ENCODE measurements at places on chromosomes 7 and 10. TPM values are rescaled to one million over a fixed set of nuclear protein-coding genes. Genes with fewer than 3 reads are reported as not detected.

- DNase-seq = no peak
These were observed 39.5 kb downstream of the TSPAN14 start for GRCh38 chr10:80493522-80494051.

- no peak for DNase-seq
These were observed 20.7 kb downstream of the ZNF32 start for GRCh38 chr10:43627942-43628341.

- no peak for DNase-seq
These were observed 172.0 kb downstream of the BAMBI start for GRCh38 chr10:28849309-28849708.

DNA sequence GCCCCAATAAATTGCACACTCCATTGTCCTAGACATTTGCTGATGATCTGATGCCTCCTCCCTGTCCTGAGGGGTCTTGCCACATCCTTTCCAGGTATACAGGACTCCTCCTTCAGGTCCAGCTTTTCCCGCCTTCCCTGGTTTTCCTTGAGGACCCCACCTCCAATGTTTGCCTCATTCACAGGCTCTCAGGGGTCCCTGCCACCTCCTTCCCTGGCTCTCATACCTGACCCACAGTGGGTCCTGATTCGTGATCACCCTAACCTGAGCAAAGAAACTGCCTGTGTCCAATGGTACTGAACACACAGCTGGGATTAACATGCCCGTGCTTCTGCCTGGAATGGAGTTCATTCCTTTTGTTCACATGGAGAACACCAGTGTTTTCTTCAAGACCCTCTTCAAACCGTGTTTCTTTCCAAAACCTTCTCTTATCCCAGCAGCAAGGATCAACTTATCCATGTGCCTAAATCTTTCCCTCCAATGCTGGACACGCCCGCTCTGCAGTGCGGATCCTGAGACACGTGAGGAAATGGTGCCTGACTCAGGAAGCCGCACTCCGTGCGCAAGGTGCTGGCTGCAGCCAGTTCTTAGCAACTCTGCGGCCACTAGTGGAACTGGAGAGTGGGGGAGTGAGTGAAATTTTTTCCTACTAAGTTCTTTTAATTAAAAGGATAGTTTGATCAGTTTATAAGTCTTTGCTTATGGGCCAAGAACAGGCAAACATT, 354.6 kb upstream of the SHH start:
- no peak for DNase-seq

DNA sequence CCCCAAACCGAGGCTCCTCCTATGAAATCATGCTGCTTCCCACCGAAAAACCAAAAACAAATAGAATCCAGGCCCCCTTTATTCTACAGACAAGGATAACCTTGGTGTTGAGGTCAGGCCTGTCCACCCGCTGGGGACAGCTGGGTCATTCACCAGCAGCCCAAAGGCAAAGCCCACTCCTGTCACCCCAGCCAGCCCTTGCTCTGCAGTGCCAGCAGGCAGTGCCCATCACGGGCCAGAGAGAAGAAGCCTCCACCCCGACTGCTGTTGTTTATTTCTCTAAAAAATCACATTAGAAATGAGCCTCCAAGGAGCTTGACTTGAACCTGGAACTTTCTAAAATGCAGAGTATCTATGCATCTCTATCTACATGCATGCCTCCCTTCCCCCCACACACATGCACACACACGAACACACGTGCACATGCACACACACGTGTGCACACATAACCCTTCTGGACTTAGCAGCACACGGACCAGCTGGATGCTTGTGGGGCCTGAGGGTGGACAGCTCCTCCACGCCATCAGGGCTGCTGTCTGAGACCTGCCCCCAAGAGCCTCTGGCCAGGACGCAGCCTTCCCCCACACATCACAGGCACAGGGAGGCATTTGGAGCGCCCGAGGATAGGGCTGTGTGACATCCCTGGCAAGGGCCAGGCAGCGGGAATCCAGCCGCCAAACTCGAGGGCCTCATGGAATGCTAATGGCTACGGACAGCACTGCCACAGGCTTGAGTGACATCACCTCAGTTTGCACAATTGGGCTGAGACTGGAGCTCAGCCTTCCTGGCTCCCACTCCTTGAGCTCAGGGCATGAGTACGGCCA, 22.8 kb downstream of the PRKAG2 start:
- no peak for DNase-seq

DNA sequence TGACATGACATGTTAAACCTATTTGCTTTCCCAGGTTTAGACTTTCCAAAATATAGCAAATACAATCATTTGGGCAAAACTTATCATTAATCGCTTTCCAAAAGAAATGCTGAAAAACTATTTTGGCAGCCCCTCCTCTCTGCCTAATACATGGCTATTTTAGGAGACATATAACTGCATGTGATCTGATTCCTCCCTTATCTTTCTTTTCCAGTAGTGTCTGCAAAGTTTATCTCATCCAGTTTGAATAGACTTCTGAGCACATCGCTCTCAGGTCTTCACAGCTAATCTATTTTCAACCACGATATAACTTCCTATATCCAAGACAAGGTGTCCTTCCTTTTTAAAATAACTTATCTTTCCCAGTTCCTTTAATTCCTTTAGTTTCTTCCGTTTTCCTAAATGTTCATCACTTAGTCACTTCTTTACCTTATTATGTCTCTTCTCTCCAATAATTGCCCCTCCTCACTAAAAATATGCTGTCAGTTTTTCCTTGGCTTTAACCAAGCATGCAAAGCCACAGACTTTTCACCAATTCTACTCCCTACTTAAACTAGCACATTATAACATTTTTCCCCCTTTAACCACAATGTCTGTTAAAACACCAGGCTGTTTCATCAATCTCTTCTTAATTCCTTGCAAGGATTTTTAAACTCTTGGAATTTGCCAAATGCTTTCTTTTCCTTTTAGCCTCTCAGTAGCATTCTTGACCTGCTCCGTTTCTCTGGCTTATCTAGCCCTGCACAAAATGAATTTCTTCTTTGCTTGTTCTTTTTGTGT, 24.4 kb downstream of the GNG11 start:
- no peak for DNase-seq

GRCh38 chr10:79268742-79269141, 78.5 kb upstream of the PPIF start:
- DNase-seq = no peak

GRCh38 chr10:76892766-76893479, 744.7 kb downstream of the KCNMA1 start:
- DNase-seq = no peak

The NPC1L1 gene
- 0.20 TPM for total RNA-seq

The APBB1IP gene
- total RNA-seq = not detected

The CYP2E1 gene
- 3.5 TPM for total RNA-seq

The KCNMA1 gene
- total RNA-seq = 44.0 TPM

The LGI1 gene
- total RNA-seq = 0.13 TPM

The CYP2C19 gene
- total RNA-seq = not detected

The EBF3 gene
- total RNA-seq = 1.2 TPM

The TFAM gene
- total RNA-seq = 52.7 TPM

The SLC26A3 gene
- not detected for total RNA-seq
